Smooth muscle cell of the coronary artery (primary cell): ENCODE measurements at places on chromosomes 11 and 22. TPM values are rescaled to one million over a fixed set of nuclear protein-coding genes. Genes with fewer than 3 reads are reported as not detected.

The WNT7B gene
- total RNA-seq = not detected in 2 replicates

The DERL3 gene
- total RNA-seq = 0.23 TPM in 1 of 2 replicates, not detected in the other

The LINC01488 gene
- total RNA-seq = 0.08 TPM in 1 of 2 replicates, not detected in the other

The KIRREL3 gene
- total RNA-seq = 0.68 and 1.1 TPM in 2 replicates

The H19 gene
- 2.3 and 523 TPM in 2 replicates for total RNA-seq

The BMAL1 gene
- total RNA-seq = 10.6 and 17.9 TPM in 2 replicates

The MPZL2 gene
- total RNA-seq = 0.08 and 0.94 TPM in 2 replicates

The LUZP2 gene
- 0.08 and 0.12 TPM in 2 replicates for total RNA-seq

The MICALL1 gene
- 13.9 and 14.7 TPM in 2 replicates for total RNA-seq

The CYTH4 gene
- 0.08 and 0.23 TPM in 2 replicates for total RNA-seq

The HPX gene
- total RNA-seq = 0.12 and 0.45 TPM in 2 replicates

The CFAP300 gene
- total RNA-seq = 1.4 and 5.5 TPM in 2 replicates

The RFPL1 gene
- not detected in 2 replicates for total RNA-seq

The CNTN5 gene
- 0.15 TPM in 1 of 2 replicates, not detected in the other for total RNA-seq

The CCDC116 gene
- total RNA-seq = 0.08 and 0.23 TPM in 2 replicates

The SPI1 gene
- not detected in 2 replicates for total RNA-seq

The PAX6 gene
- total RNA-seq = not detected in 2 replicates

The KMT5B gene
- total RNA-seq = 23.4 and 23.5 TPM in 2 replicates

The LRRC4C gene
- under 0.01 and 0.38 TPM in 2 replicates for total RNA-seq

The INPPL1 gene
- 49.4 and 53.9 TPM in 2 replicates for total RNA-seq

The CTSF gene
- total RNA-seq = 11.3 and 50.3 TPM in 2 replicates

The C11orf91 gene
- total RNA-seq = not detected in 2 replicates

The DLAT gene
- total RNA-seq = 16.5 and 27.7 TPM in 2 replicates

The VPS11 gene
- total RNA-seq = 25.0 and 42.0 TPM in 2 replicates

The CCDC87 gene
- 0.12 and 0.15 TPM in 2 replicates for total RNA-seq

The APOL4 gene
- total RNA-seq = 2.4 and 6.2 TPM in 2 replicates

The NCR3LG1 gene
- total RNA-seq = 0.94 and 2.7 TPM in 2 replicates

The KIAA1671 gene
- 1.5 and 17.3 TPM in 2 replicates for total RNA-seq

The SPDYC gene
- not detected in 2 replicates for total RNA-seq

The BRSK2 gene
- total RNA-seq = 0.23 and 0.47 TPM in 2 replicates
